ENCODE measurements at places on chromosomes 3 and 15.

DNA sequence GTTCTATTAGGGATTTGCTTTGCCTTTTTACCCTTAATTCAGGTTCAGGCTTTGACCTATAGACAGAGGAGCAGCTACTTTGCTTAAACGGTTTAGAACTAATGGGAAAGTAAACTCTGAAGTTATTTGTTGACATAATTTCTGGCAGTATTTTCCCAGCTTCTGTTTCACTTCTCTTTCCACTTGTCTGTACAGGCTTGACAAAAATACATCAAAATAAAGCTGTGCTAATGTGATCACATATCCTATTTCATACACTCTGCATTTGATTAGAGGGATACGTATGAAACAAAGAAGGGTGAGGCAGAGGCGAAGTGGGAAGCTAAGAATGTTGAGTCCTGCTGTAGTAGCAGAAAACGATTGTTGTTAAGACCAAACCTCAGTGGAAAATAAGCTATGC is 389.1 kb upstream of the RARB start:
- no peak for DNase-seq

GRCh38 chr3:126259411-126260391 is 79.3 kb upstream of the ALDH1L1 start:
- peak; percentile 83 for DNase-seq

DNA sequence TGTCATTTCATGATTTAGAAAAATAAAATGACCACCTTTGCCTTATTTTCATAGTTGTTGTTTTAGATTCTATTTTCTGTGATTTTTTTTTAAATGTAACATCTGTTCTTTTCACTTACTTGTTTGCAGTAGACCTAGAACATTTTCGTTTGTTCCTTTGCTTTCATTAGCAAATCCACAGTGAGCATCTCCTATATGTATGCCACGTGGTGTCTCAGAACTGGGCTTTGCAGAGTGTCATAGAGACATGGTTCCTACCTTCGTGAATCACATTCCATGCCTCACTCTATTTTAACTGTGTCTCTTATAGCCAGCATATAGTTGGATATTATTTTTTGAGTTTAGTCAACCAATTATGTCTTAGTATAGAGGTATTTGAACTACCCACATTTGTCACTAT is 118.2 kb downstream of the KLF13 start:
- no peak for DNase-seq

DNA sequence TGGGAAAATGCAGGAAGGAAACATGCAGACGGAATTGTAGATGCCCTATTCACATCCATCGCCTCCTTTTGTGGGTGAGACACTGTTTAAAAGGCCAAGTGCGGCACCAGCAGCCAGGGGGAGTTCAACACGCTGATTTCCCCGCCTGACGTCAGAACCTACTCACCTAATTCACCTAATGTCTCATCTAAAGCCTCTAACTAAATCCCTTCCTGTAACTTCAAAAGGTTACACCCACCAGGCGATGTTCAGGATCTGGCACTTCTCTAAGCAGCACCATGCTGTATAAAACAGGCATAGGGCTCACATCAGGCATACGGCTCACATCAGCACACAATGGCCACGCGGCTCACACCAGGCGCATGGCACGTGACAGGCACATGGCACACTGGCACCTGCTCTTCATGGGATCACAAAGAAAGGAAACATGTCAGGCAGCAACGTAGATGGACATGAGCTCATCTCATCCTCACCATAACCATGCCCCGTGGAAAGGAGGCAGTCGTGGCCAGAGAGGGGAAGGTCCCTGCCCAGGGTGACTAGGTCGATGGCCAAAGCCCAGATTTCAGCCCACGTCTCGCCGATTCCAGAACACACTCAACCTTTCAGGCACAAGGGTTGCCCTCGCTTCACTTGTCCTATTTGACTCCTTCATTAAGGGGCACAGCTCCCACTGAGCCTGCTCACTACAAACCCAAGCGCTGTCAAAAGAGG is 21.7 kb downstream of the XXYLT1 start:
- DNase-seq = no peak

DNA sequence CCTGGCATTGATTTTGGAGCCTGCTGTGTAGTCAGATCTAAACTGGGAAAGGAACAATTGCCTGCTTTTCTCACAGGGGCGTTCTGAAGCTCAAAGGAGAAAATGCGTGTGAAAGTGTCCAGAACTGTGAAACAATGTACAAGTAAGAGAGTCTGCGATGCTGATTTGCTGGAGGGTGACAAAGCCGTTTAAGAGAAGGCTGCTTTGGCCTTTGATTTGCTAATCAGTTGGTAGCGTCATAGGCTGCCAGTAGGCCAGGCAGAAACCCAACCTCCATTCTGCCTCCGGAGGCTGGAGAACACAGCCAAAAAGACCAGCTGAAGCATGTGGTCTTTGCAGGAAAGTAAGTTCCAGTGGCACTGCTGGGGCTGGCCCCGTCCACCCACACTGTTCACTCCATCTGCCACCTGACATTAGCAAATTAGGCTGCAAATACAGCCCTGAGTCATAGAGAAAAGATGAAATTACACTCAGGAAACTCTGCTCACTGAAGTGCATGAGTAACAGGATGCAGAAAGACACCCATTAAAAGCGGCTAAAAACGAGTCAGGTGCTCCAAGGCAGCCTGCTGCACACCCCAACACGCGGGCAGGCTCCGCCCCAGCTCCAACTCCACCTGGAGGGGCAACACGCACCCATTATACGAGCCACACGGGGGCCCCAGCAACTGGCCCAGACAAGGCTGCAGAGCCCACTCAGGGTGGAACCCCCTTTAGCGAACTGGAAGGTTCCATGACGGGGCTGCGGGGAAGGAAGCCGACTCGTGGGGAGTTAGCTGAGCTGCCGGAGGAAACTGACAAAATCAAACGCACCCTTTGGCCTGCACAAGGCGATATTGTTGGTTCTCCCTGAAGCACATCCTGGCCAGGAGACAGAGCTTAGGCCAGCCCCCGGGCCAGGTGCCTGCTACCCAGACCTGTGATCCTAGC is 31.6 kb downstream of the ZDHHC19 start:
- DNase-seq = peak; percentile 96

DNA sequence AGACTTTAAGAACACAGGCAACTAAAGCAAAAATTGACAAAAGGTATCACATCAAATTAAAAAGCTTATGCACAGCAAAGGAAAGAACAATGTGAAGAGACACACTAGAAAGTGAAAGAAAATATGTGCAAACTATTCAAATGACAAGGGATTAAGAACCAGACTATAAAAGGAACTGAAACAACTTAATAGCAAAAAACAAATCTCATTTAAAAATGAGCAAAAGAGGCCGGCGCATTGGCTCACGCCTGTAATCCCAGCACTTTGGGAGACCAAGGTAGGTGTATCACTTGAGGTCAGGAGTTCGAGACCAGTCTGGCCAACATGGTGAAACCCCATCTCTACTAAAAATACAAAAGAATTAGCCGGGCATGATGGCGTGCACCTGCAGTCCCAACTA is 14.4 kb downstream of the NGLY1 start:
- DNase-seq = no peak

DNA sequence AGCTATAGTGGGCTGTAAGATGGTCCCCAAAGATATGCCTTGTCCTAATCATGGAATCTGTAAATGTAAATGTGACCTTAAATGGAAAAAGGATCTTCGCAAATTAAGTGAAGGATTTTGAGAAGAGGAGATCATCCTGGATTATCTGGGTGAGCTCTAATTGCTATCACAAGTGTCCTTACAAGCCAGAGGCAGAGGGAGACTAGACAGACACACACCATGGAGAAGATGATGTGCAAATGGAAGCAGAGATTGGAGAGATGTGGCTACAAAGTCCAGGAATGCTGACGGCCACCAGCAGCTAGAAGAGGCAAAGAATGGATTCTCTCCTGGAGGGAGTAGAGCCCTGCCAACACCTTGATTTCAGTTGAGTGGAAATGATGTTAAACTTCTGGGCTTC is 102.3 kb upstream of the PROK2 start:
- no peak for DNase-seq

GRCh38 chr3:32249184-32249782 is 10.8 kb downstream of the CMTM8 start:
- no peak for DNase-seq

DNA sequence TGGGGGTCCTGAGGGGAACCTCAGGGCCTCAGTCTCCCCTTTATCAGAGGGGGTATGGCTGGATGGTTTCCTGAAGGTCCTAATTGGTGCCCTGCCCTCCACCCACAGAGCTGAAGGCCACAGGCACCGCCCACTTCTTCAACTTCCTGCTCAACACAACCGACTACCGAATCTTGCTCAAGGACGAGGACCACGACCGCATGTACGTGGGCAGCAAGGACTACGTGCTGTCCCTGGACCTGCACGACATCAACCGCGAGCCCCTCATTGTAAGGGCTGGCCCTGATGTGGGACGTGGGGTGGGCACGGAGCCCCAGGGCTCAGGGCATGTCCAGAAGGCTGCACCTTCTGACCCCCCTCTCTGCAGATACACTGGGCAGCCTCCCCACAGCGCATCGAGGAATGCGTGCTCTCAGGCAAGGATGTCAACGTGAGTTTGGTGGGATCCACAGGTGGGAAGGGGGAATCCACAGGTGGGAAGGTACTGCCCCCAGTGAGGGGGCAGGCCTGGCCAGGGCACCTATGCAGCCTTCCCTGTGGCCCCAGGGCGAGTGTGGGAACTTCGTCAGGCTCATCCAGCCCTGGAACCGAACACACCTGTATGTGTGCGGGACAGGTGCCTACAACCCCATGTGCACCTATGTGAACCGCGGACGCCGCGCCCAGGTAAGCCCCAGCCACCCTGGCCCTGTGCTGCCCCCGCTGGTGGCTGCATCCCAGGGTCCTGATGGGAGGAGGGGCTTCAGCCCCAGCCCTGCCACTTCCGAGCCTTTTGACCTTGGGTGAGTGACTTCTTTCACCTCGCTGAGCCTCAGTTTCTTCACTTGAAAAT is 17.5 kb upstream of the GNAT1 start:
- no peak for DNase-seq

- no peak for DNase-seq
Measured at GRCh38 chr3:100578646-100579045, 30.8 kb upstream of the ADGRG7 start.

- DNase-seq = no peak
Measured at GRCh38 chr3:18847583-18848197, 300.6 kb upstream of the KCNH8 start.
